ENCODE measurements at places on chromosomes 1 and 21.

GRCh38 chr1:115828101-115829022 is 12.6 kb downstream of the NHLH2 start:
- no peak for DNase-seq

- no peak for DNase-seq
Measured at GRCh38 chr1:12615159-12615864, 2.7 kb downstream of the DHRS3 start.

DNA sequence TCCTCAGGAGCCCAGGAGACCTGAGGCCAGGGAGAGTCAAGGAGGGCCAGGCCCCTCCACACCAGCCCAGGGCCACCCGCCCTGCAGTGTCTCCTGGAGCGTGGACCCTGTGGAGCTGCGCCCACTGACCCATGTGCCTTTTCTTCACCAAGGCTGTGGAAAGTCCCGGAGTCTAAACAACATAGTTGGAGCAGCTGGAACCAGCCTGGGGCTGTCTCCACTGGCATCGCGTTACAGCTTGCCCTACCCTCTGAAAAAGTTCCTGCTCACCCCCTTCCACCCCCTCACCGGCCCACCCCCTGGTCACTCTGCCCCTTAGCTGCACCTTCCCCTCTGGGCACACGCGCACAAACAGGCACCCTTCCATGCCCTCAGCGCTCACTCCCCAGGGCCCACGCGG is 18.3 kb downstream of the KCNC4 start:
- no peak for DNase-seq

DNA sequence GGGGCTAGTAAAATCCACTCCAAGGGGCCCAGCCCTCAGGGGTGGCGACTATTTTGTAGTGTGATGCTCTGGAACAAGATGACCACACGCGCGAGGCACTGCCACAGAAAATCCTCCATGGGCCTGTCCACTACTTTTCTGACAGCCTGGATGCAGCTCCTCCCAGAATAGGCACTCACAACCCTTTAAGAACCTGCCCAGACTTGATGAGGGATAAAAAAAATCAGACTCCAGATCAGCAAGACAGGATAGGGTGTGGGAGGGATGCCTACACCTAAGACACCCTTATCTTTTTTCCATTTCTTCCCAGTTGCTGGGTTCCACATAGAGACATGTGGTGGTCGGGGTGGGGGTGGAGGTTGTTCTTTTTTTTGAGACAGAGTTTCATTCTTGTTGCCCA is 33.5 kb downstream of the PCAT6 start:
- no peak for DNase-seq

DNA sequence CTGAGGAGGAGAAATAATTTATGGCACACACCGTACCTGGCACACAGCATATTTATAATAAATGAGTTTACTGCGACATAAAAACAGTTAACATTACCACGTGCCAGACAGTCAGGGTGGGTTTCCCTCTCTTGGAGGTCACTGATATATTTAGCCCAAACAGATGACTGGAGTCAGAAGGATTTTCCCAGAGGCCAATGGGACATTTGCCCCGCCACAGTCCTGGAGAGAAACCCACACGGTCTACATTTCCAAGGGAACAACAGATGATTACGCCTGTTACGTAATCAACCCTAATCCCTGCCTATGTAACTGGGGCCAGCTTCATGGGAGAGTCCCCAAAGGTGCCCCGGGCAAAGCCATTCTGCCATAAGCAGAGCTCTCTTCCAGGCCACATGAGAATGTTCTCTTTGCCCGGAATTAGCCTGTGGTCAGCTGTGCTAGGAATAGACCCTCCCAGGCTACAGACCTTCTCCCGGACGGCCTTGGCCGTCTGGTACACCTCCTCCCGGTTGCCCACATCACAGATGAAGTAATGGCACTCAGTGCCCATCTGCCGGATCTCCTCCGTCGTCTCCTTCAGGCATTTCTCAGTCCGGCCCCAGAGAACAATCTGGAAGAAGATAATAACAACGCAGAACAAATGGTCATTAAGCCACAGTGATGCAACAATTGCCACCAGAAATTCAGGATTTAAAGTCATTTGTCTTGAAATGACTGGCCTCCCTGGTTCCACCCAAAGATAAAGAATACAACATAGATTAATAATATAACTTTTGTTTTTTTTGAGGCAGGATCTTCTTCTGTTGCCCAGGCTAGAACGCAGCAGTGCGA is 37.7 kb downstream of the DHRS3 start:
- no peak for DNase-seq
